ENCODE measurements at places on chromosomes 7 and 10.

DNA sequence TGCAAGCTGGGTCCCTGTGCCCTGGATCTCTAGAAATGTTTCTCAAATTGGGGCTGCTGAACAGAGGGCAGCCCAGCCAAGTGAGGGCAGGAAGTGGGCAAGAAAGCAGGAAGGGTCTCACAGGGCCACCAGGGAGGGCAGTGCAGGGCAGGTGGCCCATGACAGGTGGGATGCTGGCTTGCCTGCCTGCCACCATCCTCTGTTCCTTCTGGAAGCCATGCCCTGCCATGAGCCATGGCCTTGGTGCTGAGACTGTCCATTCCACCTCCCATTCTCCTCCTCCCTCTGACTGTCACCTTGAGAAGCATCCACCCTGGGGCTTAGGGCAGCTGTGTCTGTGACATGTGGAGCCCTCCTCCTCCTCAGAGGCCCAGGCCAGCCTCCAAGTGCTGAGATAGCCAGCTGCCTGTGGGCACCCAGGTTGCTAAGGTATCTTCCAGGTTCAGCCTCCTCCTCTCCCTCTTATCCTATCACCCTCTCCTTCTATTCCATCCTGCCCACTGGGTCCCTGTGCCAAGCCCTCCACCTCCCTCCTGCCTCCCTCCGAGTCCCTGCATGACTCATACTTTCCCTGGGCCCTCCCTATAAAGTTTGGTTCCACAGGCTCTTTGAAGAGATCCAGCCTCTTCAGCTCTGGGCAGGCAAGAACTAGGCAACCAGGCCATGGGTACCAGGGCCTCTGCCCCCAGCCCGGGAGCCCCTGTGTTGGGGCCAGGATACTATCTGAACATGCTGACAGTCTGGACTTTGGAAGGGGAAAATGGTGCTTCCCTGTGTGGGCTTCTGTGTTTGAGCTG, 1.3 kb downstream of the VSIR start:
- peak; percentile 42 for DNase-seq

DNA sequence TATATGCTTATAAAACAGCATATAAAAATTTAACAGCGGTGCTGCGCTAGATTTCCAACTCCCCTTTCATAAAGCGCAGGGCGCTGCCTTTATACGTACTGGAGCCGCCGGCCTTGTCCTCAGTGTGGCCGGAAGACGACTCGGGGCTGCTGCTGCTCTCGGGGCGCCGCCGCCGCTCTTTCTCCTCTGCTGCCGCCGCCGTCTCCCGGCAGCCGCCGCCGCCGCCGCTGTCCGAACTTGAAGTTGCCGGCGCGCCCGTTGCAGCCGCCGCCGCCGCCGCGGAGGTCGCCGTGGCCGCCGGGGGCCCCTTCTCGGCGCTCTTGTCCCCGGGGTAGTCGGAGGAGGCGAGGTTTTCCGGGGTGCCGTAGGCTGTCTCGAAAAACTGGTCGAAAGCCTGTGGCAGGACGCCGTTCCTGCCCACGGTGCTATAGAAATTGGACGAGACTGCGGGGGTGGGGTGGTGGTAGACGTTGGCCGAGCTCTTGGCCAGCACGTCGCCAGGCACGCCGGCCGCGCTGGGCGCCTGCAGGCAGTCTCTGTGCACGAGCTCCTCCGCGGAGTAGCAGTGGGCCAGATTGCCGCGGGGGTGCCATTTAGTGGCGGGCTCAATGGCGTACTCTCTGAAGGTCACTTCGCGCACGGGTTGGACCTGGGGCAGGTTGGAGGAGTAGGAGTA, 557 bp downstream of the HOXA11 start:
- DNase-seq, result no peak

GRCh38 chr7:2282185-2282751, 32.0 kb downstream of the SNX8 start:
- DNase-seq, result no peak

DNA sequence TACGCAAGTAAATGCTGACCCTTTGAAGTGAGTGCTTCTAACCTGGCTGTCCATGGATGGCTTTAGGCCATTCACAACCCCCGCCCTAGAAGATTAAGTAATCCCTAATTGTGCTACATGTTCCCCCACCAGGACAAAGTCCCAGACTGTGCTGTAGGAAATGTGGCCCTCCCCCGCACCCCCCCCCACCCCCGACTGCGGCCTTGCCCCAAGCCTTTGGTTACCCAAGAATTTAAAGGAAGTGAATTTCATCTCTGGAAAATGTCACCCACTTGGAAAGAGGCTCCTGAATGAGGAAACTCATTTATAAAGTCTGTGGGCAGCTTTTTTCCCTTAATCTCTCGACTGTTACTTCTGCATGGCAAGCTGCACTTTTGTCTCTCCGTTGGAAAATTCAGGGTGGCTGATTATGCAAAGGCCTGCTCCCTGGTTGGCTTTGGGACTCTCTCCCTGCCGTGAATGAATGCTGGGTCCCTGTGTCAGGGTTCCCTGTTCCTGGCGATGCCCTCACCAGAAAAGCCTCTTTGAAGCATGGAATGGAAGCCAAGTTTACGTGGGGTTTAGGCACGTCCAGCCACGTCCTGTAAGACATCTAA, 31.4 kb upstream of the AQP1 start:
- peak; percentile 54 for DNase-seq

DNA sequence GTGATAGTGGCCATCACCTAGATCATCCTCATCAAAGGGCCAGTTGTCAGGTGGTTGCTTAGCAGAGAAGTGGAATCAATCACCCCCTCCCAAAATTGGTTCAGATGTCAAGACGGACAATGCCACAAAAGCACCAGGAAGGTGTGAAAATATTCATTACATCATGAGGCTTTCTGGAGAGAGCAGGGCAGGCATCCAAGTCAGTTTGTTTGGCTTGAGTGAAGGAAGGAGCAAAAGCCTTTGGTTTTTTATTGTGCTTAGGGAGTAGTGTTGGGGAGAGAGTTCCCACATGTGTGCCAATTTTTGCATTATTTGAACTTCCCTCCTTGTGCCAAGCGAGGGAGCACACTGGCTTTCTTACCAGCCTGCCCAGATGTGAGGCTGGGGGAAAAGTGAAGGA, 1082.9 kb downstream of the LRMDA start:
- no peak for DNase-seq

- no peak for DNase-seq
These were observed 40.2 kb downstream of the SND1 start for GRCh38 chr7:127692200-127692599.

DNA sequence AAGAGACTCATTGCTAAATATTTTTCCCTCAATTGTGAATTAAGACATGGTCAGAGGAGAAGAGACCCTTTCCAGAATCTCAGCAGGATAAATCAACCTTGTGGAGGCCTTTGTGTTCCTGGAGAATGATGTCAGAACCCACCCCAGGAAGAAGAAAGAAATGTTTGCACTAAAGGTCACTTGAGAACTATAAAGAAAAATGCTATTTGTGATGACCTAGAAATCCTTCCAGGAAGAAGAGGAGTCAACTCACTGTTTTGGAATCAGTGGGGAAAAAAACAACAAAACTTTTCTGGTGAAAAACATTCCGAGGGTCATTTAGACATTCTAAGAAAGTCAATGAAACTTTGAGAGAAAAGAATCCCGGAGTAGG, 129.1 kb upstream of the ANKRD1 start:
- DNase-seq, result no peak

- no peak for DNase-seq
These were observed 46.5 kb upstream of the PTN start for GRCh38 chr7:137390076-137390475.

GRCh38 chr10:86410542-86411124, 44.0 kb upstream of the GRID1 start:
- DNase-seq, result no peak

DNA sequence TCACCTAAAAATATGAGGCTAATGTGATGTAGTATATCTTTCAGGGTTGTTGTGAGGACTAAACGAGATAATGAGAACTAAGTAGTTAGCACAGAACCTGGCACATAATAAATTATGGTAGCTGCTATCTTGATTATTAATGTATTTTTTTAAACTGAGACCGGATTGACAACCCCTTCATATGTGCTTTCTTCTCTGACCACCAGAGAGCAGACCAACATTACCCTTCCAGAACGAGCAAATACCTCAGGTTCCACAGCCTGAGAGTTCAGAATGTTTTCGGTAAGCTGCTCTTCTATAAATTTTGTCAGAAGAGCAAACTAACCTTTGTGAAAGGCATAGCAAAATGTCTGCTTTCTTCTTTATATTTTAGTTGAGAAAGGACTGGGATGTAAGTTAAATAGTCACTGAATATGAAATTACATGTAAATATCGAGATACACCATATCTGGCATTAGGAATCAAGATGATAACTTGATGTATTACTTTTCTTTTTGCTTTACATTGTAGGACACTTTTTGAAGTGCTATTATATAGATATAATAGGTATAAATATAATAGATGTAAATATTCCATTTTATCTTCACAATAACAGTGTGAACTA, 13.6 kb upstream of the BPGM start:
- peak; percentile 22 for DNase-seq

DNA sequence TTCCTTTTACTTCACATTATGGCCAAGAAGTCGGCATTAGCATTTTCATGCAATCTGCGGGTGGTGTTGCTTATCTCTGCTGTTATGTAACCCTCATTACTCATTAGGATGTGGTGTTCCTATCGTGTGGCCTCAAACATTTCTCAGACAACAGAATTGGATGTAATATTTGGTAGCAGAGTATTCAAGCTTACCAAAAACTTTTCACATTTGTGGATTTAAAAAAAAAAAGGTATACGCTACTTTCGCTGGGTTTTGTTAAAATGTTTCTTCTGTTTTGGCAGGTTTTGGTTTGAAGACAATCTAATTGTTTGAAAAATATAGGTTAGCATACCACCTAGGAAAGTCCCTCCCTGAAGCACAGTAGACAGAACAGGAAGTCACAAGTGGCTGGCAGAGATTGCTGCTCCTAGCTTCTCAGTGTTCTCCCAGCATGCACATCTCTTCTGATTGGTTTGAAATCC, 128.8 kb downstream of the GATA3 start:
- DNase-seq, result peak; percentile 80

- peak; percentile 4 for DNase-seq
These were observed 16.7 kb downstream of the USP6NL start for GRCh38 chr10:11594589-11595394.

- DNase-seq, result no peak
These were observed 1.5 kb downstream of the SVOPL start for GRCh38 chr7:138699661-138700060.

DNA sequence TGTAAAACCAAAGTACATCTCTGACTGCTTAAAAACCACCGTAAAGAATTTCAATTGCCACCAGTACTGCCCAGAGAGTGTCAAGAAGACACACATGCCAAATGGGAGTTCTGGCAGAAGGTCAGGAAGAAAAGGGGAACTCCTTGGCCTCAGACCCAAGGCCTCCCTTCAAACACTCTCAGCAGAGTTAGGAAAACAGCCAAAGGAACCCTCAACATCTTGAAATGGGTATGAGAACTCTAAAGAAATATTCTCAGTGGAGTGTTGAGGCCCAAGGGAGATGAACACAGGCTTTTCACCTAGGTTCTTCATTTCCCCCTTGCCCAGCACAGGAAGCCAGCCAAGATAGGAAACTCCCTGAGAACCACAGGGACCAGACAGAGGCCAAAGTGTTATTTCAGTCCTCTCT, 96.1 kb upstream of the ASAH2 start:
- DNase-seq, result no peak

GRCh38 chr10:100791369-100792058, 46.1 kb downstream of the PAX2 start:
- DNase-seq, result no peak

GRCh38 chr7:33054261-33054964, 8.2 kb downstream of the NT5C3A start:
- peak; percentile 60 for DNase-seq

- DNase-seq, result no peak
These were observed 222.9 kb upstream of the SH2B2 start for GRCh38 chr7:102063690-102064180.

DNA sequence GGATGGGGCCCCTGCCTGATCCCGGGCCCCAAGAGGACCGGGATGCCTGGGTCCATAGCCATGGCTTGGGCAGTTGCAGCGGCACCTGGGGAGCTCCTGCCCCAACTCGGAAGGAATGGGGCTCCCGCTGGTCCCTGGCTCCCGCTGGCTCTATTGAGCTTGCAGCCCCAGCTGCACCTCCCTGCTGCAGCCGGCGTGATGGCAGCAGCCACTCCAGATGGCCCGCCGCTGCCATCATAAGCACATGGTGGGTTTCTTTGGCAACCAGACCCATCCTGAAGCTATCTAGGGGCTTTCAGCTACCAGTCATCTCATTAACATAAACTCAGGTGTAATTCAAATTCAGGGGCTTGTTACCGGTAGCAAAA, 11.1 kb upstream of the DNMBP start:
- no peak for DNase-seq

DNA sequence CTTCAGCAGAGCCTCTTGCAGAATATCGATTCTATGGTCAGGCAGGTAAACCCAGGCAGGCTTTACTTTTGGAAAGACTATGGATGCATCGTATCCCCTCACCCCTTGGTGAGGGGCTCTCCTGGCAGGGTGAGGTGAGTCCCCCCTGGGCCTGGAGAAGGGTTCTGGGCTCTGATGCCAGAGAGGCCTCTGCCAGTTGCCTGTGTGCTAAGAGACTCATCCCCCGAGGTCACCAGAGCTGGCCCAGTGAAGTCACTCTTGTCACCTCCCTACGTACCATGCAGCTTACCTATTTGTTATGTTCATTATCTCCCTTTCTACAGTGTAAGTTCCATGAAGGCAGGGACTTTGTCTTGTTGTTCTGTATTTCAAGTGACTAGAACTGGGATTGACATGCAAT, 51.3 kb downstream of the TSPAN15 start:
- DNase-seq, result no peak

- DNase-seq, result peak; percentile 11
These were observed 50.5 kb downstream of the CSGALNACT2 start for GRCh38 chr10:43188702-43189101.

- no peak for DNase-seq
These were observed 8.9 kb downstream of the MSS51 start for GRCh38 chr10:73424478-73424877.

GRCh38 chr7:13897819-13898218, 91.6 kb downstream of the ETV1 start:
- DNase-seq, result peak; percentile 43

DNA sequence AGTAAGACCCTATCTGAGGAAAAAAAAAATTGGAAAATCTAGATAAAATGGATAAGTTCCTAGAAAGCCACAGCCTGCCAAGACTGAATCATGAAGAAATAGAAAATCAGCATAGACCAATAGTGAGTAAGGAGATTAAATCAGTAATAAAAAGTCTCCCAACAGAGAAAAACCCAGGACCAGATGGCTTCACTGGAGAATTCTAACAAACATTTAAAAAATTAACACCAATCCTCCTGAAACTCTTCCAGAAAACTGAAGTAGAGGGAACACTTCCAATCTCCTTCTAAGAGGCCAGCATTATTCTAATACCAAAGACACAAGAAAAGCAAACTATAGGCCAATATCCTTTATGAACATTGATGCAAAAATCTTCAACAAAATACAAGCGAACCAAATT, 8.8 kb upstream of the LIMK1 start:
- no peak for DNase-seq
